Kidney glomerular epithelial cell (primary cell): ENCODE measurements at places on chromosomes 5 and 9.

- DNase-seq = no peak
Observed at GRCh38 chr9:128770286-128771030, 1.3 kb downstream of the ZER1 start.

GRCh38 chr9:4826417-4827166 is 33.8 kb downstream of the RCL1 start:
- no peak for DNase-seq

- no peak for DNase-seq
Observed at GRCh38 chr9:133780404-133780945, 42.3 kb upstream of the SARDH start.

- no peak for DNase-seq
Observed at GRCh38 chr5:109329333-109330237, 80.2 kb downstream of the PJA2 start.

GRCh38 chr5:43044181-43044914 is 4.2 kb upstream of the ANXA2R start:
- DNase-seq = no peak
